MM.1S (cell line): ENCODE measurements at places on chromosomes 6 and 20.
A peak's percentile ranks its signal among the peaks of the same experiment; 100 is the strongest.

DNA sequence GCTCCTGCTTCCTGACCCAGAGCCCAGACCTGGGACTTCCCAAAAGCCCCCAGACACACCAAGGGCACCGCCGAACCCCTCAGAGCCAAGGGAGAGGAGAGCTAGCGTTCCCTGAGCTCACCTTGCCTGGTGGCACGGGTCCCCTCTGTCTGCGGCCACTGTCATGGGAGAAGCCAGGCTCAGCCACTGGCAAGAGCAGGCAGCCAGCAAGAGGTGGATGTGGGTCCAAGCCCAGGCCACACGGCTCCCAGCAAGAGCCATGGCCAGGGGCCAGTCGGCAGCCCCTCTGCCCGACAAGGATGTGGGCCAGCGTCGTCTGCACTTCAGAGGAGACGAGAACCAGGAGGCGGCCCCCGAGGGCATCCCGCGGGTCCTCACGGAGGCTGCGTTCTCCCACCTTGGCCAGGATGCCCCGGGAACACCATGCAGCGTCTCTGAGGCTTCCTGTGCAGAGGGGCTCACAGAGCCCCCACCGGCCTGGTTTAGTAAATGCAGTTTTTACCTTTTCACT is 2.2 kb upstream of the PPDPF start:
- no peak for DNase-seq

GRCh38 chr20:20837574-20838021 is 125.2 kb upstream of the RALGAPA2 start:
- peak; percentile 32 for DNase-seq

DNA sequence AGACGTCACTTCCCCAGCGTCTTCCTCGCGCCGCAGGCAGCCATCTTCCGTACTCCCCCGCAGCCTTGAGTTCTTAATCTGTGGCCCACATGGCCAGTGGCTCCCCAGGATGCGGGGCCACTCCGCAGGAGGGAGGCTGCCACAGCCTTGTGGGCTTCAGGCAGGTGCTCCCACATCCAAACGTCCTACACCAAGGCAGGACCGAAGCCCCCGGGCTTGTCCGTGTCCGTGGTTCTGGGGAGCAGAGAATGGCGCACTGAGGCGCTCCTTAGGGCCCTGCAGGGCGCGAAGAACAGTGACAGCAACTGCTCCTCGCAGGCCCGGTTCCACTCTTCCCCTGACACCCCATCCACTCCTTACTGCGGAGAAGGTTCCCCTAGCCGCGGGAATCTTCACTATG is 755.8 kb downstream of the PRIM2 start:
- no peak for DNase-seq

GRCh38 chr6:73041051-73041450 is 184.2 kb downstream of the KHDC1L start:
- DNase-seq: no peak

GRCh38 chr6:134046054-134046453 is 6.4 kb downstream of the SLC2A12 start:
- no peak for DNase-seq

- DNase-seq: no peak
Observed at GRCh38 chr6:13808801-13809200, 5.6 kb downstream of the MCUR1 start.

DNA sequence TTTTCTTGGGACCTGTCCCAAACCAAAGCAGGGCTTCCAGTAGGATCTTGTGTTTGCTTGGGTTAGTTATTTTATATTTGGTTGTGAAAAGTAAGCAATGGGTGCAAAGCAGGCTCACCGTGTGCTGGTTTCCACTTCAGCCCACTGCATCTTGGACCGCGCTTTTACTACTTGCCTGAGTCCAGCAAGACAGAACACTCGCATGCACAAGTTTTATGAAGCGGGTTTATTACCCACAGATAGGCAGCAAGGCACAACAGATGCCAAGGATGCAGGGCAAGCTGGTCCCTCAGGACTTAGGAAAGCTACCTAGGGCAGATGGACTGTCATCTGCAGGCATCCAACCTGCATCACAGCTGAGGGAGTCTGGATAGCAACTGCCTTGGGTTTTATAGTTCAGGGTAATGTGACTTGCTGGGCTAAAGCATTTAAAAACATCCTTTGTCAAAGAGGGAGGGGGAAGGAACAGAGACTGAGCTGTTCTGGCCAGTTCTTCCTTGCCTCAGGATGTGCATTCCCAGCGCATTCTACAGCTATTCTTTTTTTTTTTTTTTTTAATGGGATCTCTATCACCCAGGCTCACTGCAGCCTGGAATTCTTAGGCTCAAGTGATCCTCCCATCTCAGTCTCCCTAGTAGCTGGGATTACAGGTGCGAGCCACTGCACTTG is 18.5 kb downstream of the CITED2 start:
- no peak for DNase-seq

DNA sequence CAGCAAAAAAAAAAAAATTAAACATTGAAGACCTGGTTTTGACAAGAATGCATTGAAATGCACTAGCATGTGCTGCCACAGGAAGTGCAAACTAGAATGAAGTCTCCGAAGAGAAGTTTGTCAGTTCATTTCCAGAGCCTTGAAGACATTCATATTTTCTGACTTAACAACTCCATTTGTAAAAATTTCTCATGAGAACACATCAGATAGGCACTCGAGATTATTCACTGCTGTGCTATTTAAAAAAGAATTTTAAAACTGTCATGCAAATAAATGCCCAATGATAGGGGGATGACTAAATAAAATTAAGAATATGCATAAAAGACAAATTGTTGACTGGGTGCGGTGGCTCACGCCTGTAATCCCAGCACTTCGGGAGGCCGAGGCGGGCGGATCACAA is 394.6 kb upstream of the JARID2 start:
- DNase-seq: no peak

GRCh38 chr6:87742106-87742505 is 40.1 kb upstream of the AKIRIN2 start:
- no peak for DNase-seq

GRCh38 chr6:123869334-123869733 is 65.7 kb downstream of the NKAIN2 start:
- DNase-seq: no peak

- DNase-seq: no peak
Observed at GRCh38 chr6:101779051-101779844, 385.7 kb downstream of the GRIK2 start.

- DNase-seq: no peak
Observed at GRCh38 chr6:167742719-167743303, 83.9 kb upstream of the AFDN start.

GRCh38 chr6:159606786-159607185 is 86.3 kb downstream of the SOD2 start:
- DNase-seq: no peak

DNA sequence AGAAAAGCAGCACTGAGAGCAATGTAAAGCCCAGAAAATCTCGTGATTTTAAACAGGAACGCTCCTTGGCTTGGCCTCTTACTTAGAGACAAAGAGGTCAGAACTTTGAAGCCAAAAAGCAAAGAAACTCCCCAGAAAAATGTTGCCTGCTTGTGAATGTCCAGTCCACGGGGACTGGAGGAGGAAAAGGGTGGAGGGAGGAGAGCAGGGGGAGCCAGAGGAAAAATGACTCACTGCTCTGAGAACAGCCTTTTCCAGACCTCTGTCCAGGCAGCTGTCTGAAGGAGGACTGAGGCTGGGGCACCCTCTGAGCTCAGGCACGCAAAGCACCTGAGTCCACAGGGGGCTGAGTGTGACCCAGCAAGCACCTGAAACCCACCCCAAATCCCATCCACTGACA is 64.7 kb downstream of the TRAM2 start:
- DNase-seq: no peak

DNA sequence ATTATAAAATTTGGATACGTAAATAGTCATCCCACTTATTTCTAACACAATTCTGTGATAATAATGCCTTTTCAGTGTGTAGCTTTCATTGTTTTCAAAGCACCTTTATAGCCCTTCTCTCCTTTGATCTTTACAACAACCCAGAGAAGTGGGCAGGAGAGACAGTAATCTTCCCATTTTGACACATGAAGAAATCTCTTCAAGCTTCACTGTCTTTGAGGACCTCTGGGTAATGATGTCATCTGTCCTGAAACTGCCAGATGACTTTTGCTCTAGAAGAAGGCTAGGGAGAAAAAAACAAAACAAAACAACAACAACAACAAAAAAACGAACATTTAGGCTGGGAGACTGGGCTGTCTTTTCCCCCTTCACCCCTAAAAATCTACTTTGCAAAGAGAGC is 203.0 kb downstream of the KCNQ5 start:
- DNase-seq: no peak

DNA sequence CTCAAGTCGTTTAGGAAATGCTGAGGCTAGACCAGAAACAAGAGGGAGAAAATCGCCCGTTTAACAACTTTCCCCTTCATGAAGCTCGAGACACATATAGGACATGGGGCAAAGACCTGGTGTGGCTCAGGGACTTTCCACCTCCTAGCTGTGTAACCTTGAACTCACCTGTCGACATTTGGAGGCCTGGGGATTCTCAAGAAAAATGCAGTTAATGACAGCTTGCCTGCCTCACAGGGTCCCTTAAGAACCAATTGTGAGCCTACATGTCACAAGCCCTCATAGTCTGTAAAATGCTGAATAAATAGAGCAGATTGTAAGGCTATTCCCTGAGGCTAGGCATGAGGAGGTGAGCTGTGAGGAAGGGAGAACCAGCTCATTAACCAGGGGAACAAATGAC is 35.1 kb downstream of the MGME1 start:
- DNase-seq: peak; percentile 81

- DNase-seq: no peak
Observed at GRCh38 chr20:25061103-25061799, 3.3 kb upstream of the ACSS1 start.

- no peak for DNase-seq
Observed at GRCh38 chr20:63099456-63100173, 92.9 kb upstream of the BHLHE23 start.

DNA sequence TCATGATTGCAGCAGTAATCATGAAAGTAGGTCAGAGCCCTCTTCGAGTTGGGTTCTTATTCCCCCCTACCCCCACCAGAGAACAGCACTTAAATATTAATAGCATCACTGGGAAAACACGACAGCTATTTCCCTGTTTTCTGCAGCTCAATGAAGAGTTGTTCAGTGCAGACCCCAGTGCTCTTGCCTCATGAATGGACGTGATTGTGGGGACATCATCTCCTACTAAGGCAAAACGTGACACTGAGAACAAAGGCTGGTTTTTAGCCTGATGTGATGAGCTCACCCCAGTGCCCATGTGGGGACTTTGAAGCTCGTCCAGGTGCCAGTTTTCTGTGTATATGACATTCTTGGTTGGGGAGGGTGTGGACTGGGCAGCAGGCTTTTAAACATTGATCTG is 105.9 kb downstream of the SLC35F1 start:
- no peak for DNase-seq

- no peak for DNase-seq
Observed at GRCh38 chr6:139265512-139266190, 26.1 kb downstream of the TXLNB start.

DNA sequence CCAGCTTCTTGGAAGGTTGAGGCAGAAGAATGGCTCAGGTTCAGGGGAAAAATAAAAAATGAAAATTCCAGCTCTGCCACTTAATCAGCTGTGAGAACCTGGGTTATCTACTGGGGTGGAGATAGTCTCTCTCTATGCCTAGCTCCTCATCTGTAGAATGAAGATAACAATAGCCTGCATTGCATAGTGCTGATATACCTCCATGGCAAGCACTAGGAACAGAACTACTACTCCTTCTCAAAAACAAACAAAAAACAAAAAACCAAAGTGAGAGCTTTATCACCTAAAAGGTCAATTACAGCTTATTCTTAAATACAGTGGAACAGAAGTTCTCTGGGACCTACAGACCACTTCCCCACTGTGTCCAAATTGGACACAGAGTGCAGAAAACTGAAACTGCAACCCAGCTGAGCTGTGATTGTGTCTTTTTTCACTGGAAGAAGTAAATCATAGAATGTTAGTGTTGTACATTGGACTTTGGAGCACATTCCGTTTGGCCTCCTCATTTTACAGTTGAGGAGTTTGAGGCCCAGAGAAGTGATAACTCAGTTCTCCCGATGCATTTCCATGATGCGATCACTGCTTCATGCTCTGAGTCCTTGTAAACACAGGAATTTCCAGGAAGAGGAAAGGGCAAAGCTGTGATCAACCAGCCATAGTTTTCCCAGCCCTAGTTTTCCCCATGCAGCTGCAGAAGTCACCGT is 23.3 kb downstream of the MTFR2 start:
- no peak for DNase-seq

GRCh38 chr6:155263373-155264063 is at the start of gene CLDN20:
Gene CLDN20 (plus strand): TSS chr6:155264013. CDS start chr6:155275720, 11,707 bp downstream.
- no peak for DNase-seq

DNA sequence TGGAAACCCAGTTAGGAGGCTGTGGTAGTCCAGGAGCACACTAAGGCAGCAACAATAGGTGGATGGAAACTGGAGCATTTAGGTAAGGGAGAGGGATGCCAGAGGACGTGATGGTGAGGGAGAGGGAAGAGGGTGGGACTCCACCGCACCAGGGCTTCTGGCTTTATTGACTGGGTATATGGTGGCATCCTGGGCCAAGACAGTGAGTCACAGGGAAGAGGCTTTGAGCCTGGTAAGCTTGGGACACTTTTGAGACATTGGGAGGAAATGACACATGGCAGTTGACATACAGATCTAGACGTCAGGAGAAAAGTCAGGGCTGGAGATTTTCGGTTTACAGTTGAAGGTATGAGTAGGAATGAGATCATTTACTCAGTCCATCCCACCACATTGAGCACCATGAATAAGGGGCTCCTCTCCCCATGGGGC is 14.9 kb downstream of the NT5E start:
- no peak for DNase-seq

DNA sequence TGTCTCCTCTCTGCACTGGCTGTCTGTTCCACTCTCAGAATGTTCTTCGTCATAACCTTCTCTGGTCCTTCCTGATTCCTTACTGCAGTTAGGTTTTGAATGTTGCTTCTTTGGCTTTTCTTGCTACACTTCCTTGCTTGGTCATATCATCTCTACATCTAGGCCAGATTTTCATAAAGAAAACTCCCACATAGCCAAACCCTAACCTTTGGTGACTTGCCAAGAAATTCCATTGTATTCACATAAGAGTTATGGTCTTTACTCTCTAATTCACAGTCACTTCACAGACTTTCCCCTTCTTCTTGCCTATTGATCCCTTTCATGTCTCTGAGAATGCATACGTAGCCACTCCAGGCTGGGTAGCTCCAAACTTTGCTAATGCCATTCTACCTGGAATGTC is 41.9 kb upstream of the SIM1 start:
- DNase-seq: no peak

DNA sequence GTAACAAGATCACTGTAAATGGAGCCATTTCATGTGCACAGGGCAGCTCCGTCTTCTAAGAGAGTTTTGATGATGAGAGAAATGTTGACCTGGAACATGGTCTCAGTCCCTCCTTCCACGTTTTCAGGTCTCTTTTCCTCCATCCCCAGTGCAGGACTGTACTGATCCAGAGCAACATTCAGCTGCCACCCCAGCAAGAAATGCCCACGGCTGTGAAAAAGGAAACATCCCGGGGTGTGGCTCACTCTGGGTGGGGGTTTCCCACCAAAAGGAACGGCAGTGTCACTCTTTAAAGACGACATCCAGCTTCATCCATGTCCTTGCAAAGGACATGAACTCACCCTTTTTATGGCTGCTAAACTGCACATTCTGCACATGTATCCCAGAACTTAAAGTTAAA is 92.6 kb downstream of the ERMARD start:
- no peak for DNase-seq

GRCh38 chr6:150902142-150902776 is 36.8 kb downstream of the MTHFD1L start:
- no peak for DNase-seq
